ENCODE measurements at places on chromosomes 12 and 14.

- DNase-seq: no peak
These were observed 526 bp downstream of the MLXIP start for GRCh38 chr12:122079033-122079531.

GRCh38 chr14:106210650-106211049 is 684.3 kb downstream of the TMEM121 start:
- DNase-seq: no peak

- no peak for DNase-seq
These were observed 90.9 kb upstream of the PKP2 start for GRCh38 chr12:32987512-32987911.

DNA sequence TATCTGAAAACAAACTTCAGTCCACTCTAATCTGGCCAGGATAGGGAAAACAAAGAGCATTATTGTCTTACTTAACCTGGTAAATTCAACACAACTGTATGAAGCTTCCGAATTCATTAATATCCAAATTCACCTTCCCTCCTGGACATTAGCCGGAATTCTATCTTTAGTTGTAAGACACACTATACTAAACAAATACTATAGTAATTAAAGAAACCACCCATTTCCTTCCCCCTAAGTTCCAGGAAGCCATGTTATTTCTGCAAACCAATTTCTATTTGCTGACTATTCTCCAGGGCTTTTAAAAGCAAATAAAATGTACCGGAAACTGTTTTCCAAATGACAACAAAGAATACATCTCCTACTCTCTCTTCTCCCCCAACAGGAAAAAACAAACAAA is 122.7 kb upstream of the MDM1 start:
- DNase-seq: no peak

DNA sequence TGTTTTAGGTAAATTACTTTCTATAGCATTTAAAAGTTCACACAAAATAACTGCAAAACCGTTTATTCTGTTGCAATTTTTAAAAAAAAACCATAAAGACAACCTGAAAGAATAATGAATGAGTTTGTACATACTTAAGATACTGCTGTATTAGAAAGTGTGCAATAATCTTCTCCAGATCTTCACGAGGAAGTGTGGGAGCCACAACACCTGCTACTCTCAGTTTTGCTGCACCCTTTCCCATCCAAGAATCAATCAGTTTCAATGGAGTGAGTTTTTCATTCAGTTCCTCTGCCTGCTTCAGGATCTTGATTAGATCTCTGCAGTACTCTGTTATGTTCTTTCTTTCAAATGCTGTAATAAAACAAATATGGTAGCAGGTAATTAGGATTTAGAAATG is 30.1 kb downstream of the RECQL start:
- no peak for DNase-seq

- no peak for DNase-seq
These were observed 28.5 kb downstream of the TUBA1A start for GRCh38 chr12:49160399-49160798.

DNA sequence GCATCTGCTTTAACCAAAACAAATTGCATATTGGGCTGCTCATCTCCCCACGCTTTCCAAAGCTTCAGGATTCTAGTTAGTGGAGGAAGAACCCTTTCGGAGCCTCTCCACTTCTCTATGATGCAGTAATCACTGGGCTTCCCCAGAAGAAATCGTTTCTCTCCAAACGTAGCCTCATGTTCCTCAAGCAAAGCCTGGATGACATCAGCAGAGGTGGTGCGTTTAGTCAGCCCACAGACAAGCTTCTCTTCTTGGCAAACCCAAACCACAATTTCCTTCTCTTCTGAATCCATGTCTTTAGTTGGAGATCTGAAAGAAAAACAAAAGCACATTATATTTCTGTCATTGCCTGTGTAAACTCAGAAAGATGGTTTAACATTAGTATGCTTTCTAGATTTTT is 30.6 kb downstream of the RASSF9 start:
- DNase-seq: no peak

GRCh38 chr14:96627386-96627785 is 125.2 kb downstream of the PAPOLA start:
- DNase-seq: no peak

DNA sequence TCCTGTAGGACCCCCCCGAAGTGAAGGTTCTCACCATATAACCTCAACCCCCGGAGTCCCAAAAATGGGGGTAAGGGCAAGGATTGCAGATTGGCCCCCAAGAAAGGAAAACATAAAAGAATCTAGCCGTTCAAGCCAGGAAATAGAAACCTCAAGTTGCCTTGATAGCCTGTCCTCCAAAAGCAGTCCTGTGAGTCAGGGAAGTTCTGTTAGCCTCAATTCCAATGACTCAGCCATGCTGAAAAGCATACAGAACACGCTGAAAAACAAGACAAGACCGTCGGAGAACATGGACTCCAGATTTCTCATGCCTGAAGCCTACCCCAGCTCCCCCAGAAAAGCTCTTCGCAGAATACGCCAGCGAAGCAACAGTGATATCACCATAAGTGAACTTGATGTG is 344.2 kb upstream of the RGS6 start:
- DNase-seq: no peak

DNA sequence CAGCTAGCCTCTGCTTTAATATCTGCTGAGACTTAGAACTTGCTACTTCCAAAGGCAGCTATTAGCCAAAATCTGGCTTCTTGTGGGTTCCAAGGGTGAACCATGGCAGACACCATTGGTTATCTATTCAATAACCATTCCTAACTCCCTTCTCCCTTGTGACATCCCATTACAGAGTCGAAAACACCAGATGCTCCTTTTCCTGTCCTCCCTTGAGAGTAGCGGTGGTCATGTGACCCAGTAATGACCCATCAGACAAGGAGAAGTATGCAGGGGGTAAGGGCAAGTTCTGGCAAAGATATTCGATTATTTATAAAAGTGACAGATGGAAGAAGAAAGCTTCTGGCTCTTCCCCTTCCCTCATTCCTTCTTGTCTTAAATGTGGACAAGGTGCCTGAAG is 20.1 kb downstream of the TGFB3 start:
- DNase-seq: no peak

- DNase-seq: no peak
These were observed 2.6 kb upstream of the ATN1 start for GRCh38 chr12:6925239-6925539.

DNA sequence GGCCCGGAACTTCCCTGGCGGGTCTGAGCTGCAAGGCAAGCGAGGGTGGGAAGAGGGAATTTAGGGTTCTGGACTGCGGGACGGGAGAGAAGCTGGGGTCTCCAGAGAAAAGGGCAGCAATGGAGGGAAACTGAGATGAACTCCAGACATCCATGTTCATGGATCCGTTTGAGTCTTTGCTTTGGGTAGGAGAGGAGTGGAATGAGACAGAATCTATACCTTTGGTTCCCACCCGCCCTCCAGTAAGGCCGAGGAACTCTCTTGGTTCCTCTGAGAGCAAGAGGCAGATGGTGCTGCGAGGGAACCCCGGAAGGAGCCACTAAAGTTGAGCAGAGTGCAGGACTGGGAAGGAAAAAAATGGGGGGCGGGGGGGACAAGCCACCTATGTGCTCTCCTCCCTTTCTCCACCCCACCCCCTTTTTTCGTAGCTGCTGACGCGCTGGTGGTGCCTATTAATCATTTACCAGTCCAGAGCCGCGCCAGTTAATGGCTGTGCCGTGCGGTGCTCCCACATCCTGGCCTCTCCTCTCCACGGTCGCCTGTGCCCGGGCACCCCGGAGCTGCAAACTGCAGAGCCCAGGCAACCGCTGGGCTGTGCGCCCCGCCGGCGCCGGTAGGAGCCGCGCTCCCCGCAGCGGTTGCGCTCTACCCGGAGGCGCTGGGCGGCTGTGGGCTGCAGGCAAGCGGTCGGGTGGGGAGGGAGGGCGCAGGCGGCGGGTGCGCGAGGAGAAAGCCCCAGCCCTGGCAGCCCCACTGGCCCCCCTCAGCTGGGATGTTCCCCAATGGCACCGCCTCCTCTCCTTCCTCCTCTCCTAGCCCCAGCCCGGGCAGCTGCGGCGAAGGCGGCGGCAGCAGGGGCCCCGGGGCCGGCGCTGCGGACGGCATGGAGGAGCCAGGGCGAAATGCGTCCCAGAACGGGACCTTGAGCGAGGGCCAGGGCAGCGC is 1.2 kb downstream of the SSTR1 start:
- peak; percentile 13 for DNase-seq

DNA sequence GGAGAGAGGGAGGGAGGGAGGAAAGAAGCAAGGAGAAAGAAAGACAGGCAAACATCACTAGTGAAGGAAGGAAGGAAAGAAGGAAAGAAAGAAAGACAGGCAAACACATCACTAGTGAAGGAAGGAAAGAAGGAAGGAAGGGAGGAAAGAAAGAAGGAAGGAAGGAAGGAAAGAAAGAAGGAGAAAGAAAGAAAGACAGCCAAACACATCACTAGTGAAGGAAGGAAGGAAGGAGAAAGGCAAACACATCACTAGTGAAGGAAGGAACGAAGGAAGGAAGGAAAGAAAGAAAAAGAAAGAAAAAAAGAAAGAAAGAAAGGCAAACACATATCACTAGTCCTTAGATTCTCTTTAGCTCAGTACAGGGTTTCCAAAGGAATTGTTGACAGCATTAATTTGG is 5.3 kb downstream of the FZD10 start:
- no peak for DNase-seq

DNA sequence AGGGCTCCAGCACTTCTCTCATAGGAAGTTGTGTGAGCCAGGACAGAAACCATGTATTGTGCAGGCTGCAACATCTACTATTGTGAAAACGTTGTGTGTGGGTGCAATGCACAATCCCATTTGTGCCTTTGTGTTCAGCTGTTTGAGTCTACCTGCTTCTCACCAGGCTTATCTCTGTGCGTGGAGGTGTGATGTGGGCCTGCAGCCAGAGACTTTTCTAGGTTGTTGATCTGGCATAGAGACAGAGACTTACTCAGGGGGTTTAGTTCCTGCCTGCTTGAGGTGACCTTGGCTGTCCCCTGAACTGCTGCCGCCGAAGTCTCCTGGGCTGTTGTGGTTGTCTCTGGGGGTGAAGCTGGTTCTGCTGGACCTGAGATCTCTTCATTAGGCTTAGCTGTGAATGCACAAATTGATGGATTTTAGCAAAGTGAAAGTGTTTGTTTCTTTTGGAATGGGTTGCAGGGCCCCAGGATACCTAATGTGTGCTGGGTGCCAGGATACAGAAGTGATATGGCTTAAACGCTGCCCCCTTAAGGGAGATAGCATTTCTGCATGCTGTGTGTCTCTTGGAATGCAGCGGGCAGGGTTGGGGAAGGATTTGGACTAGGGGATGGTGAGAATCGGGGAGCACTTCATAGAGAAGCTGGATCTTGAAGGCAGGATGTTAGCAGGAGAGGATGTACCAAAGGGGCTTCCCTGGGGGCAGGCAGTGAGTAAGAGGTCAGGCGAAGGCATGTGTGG is 2.5 kb downstream of the LACRT start:
- DNase-seq: no peak

GRCh38 chr14:58138714-58139482 is 13.1 kb downstream of the ARMH4 start:
- no peak for DNase-seq

GRCh38 chr14:104343294-104343625 is 204.9 kb downstream of the KIF26A start:
- no peak for DNase-seq

DNA sequence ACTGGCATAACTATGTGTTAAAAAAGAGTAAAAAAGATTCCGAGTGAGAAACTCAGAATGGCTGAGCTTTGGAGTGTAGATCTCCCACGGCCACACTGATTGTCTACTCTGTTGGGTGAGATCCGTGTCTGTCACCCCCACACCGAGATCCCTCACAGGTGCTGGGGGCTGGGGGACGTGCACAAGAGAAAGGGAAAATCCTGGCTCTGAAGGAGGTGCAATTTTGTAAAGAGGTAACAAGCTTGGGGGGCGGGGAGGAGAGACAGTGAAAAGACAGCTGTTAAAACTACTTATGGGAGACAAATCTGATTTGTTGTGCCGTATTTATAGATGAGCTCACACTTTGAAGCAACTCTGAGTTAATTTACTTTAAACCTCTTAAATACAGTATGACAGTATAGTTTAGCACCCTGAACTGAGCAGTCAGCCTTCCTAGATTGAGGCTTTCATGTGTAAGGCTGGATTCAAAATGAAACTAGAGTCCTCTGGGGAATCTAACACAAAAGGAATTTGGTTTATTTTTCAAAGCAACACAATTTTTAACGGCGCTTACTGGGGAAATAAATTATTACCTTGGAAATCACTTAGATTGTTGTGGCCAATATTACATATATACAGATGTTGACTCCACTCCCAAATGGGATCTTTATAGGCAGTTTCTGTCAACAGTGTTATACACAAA is 167.4 kb upstream of the RGS6 start:
- DNase-seq: no peak

DNA sequence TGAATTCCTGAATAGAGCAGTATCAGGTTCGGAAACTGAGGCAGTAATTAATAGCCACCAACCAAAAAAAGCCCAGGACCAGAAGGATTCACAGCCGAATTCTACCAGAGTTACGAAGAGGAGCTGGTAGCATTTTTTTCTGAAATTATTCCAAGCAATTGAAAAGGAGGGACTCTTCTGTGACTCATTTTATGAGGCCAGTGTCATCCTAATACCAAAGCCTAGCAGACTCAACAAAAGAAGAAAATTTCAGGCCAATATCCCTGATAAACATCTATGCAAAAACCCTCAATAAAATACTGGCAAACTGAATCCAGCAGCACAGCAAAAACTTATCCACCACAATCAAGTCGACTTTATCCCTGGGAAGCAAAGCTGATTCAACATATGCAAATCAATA is 202.3 kb upstream of the SLC16A7 start:
- no peak for DNase-seq

DNA sequence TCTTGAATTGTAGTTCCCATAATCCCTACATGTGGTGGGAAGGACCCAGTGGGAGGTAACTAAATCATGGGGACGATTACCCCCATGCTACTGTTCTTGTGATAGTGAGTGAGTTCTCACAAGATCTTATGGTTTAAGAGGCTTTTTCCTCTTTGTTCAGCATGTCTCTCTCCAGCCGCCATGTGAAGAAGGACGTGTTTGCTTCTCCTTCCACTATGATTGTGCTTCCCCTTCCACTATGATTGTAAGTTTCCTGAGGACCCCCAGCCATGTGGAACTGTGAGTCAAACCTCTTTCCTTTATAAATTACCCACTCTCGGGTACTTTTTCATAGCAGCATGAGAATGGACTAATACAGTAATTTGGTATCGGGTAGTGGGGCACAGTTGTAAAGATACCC is 97.3 kb downstream of the PPP1R12A start:
- no peak for DNase-seq

DNA sequence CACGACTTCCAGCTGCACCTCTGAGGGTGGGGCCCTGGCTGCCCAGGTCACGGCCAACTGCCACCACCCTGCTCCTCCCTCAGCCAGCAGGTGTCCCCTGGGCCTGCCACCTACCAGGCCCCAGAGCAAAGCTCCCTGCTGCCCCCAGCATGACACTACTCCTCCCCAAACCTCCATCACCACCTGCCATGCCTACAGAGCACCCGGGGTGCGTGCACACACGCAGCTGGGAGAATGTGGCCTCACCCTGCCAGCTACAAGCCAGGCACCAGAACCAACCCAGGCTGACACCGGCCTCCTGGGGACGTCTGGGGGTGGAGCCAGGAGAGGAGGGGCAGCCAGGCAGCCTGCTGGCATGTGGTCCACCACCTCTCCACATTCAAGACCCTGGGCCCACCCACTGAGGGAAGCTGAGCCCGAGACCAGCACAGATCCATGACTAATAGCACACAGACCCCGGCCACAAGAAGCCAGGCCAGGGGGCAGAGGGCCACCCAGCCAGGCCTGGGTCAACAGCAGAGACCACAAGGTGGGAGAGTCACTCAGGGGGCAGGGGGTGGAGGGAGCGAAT is 3.4 kb downstream of the JAG2 start:
- DNase-seq: no peak

GRCh38 chr12:42770261-42770660 is 180.7 kb upstream of the PRICKLE1 start:
- DNase-seq: no peak
